ENCODE measurements at places on chromosomes 11 and 22.

DNA sequence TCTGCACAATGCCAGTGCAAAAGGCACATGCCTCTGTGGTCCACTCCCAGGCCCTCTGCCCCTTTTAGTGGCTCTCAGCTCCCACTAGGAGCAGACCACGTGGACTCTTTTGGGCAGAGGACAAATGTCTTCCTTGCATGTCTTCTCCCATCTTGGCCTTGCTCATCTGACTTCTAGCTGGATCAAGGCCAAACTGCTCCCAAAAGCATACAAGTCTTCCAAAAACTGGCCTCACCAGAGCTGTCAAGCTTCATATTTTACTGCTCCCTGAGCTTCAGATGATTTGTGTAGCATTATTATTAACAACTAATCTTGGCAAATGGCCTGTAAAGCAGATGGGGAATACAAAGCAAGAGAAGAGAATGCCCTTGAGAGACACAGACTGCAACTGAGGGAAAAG lies 6.9 kb downstream of the SMPD1 start:
- no peak for DNase-seq

- no peak for DNase-seq
Measured at GRCh38 chr11:94472916-94473799, 20.5 kb downstream of the MRE11 start.

- peak; percentile 65 for DNase-seq
Measured at GRCh38 chr11:64723117-64723906, at the start of gene NRXN2. Gene NRXN2, minus strand, starts transcription at chr11:64723197. Its CDS starts 9,498 bp downstream, at chr11:64713699.

- no peak for DNase-seq
Measured at GRCh38 chr22:50105208-50106100, 15.6 kb downstream of the MOV10L1 start.

DNA sequence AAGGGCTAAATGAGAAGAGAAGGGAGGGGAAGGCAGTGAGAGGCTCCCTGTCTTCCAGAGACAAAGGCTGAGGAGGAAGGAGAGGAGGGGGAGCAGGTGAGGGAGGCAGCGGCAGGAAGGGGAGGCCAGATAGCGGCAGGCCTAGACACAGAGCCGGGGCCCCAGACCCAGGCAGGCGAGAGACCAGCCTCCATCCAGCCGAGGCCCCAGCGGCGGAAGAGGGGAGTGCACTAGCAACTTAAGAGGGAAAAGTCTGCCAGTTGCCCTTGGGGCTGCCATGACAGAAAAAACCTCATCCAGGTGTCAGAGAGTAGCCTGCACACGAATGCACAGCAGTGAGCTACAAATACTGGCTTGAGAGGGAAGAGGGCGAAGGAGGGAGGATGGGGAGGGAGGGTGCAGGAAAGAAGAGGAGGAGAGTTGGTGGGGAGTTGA lies 46.7 kb downstream of the IGLL1 start:
- no peak for DNase-seq

DNA sequence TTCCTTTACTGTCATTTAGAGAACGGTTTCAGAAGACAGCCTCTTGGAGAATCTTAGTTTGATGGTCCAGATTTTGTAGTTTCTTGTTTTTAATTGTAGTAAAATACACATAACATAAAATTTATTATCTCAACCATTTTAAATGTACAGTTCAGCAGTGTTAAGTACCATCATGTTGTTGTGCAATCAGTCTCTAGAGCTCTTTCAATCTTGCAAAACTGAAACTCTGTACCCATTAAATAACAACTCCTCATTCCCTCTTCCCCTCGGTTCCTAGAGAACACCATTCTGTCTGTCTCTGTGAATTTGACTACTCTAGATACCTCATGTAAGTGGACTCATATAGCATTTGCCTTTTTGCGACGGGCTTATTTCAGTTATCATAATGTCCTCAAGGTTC lies 69.8 kb downstream of the GRIK4 start:
- no peak for DNase-seq

DNA sequence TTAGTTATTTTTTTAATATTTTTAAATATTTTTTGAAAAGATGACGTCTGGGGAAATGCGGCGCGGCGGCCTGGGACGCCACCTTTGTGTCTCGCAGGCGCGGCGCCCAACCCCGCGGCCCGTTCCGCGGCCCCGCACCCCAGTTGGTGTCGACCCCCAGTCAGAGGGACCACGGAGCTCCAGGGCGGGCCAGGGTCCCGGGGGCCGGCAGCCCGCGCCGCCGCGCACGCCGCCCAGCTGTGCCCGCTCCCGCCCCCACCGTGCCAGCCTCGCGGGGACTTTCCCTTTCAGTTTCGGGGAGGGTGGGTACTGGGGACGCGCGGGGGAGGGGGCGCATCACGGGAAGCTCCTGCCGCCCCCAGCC lies 1.6 kb downstream of the CCND1 start:
- DNase-seq, result no peak

DNA sequence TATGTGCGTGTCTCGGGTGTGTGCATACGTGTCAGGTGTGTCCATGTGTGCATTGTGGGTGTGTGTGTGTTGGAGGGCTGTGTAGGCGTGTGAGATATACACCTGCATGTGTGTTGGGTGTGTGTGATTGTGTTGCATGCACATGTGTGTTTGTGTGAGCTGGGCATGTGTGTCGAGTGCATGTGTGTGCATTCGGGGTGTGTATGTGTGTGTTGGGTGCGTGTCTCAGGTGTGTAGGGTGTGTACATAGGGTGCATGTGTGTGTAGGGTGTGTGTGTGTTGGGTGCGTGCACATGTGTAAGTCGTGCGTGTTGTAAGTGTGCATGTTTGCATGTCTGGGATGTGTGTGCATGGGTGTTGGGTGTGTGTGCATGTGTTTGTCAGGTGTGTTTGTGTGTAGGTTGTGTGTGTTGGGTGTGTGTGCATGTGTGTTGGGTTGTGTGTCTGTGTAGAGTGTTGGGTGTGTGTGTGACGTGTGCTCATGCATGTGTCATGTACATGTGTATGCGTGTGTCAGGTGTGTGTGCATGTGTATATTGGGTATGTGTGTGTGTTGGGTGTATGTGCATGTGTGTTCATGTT lies 4.1 kb downstream of the MUC6 start:
- no peak for DNase-seq

- no peak for DNase-seq
Measured at GRCh38 chr11:94131718-94132115, 3.1 kb downstream of the PANX1 start.

GRCh38 chr11:2175659-2176058 lies 4.0 kb upstream of the TH start:
- no peak for DNase-seq

- DNase-seq, result no peak
Measured at GRCh38 chr11:36492724-36493304, 17.3 kb downstream of the TRAF6 start.

DNA sequence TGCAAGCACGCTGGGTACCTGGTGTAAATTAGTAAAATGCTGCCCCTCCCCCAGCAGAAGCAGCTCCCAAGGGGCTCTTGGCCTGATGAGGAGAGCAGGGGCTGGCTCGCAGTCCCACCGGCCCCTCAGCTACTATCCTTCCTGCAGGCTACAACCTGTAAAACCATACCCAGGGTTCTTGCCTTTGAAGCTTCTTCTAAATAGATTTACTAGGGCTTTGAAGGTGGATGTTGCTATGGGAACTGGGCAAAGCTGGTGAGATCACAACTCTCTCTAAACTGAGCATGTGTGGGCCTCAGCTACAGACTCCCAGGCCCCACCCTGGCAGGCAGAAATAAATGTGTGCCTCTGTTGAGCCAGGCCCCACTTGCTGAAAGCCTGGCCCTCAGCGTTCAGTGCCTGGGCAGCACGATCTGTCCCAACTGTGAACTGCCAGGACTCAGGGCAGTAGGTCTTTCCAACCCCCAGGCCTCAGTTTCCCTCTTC lies 18.5 kb downstream of the CD5 start:
- no peak for DNase-seq

DNA sequence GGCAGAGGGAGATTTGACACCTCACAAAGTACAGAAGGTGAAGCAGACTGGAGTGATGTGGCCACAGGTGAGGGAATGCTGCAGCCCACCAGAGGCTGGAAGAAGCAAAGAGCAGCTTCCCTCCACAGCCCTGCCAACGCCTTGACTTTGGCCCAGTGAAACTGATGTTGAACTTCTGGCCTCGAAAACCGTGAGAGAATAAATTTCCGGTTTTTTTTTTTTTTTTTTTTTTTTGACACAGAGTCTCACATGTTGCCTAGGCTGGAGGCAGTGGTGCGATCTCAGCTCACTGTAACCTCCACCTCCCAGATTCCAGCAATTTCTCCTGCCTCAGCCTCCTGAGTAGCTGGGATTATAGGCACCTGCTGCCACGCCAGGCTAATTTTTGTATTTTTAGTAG lies 8.7 kb downstream of the KMT5B start:
- DNase-seq, result no peak

DNA sequence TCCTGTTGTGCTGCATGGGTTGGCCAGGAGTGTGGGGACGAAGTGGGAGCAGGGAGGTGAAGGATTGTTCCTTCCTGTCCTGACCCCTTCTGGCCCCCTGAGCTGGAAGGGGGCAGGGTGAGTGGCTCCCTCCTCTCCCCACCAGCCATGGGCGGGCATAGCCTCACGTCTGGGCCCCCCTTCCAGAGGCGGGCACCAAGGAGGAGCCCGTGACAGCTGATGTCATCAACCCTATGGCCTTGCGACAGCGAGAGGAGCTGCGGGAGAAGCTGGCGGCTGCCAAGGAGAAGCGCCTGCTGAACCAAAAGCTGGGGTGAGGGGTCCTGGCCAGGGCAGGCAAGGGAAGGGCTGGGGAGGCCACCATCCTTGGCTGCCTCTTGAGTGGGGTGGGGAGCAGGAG lies 3.4 kb downstream of the SART1 start:
- DNase-seq, result no peak

DNA sequence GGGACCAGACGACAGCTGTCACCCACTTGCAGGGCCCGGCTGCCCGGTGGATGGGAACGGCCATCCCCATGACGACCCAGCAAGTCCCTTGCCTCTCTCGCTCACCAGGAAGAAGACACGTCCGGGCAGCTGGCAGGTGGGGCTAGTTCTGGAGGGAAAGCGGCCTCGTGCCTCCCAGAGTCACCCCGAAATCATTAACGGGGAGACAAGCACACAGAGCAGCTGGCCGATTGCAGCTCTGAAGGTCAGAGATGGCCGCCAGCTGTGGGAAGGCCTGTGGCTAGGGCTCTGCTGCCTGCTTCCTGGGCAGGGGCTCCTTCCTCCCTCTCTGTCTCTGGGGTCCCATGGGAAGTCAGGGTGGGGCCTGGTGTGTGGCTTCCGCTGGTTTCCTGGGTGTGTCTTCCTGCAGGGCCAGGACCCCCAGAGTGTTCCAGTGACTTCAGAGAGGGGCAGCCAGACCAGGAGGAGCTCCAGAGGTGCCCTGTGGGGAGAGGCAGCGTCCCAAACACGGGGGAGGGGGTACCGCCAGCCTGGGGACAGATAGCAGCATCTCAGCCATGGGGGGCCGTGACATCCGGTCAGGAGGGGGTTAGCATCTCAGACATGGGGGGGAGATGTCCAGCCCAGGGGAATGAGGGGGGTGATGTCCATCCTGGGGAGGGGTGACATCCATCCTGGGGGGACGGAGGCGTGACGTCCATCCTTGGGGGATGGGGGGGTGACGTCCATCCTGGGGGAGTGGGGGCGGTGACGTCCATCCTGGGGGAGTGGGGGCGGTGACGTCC lies 114.9 kb downstream of the KCNQ1 start:
- no peak for DNase-seq

- no peak for DNase-seq
Measured at GRCh38 chr11:118168751-118169150, 7.7 kb downstream of the SCN2B start.

DNA sequence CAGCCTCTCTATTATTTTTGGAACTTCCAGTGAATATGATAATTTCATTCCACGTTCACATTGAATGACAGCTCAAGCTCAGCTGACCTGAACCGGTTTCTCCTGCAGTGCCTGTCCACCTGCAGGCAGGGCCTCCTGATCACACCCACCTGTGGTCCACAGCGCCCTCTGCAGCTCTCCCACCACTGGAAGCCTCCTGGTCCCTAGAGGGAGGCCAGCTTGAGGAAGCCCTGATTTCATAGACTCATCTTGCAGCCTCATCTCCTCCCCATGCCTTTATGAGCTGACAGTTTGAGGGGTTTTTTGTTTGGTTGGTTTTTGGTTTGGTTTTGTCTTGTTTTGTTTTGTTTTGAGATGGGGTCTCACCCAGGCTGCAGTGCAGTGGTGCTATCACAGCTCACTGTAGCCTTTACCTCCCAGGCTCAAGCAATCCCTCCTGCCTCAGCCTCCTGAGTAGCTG lies 29.9 kb upstream of the MALAT1 start:
- no peak for DNase-seq

GRCh38 chr11:115144914-115145313 lies 359.3 kb downstream of the CADM1 start:
- DNase-seq, result no peak

DNA sequence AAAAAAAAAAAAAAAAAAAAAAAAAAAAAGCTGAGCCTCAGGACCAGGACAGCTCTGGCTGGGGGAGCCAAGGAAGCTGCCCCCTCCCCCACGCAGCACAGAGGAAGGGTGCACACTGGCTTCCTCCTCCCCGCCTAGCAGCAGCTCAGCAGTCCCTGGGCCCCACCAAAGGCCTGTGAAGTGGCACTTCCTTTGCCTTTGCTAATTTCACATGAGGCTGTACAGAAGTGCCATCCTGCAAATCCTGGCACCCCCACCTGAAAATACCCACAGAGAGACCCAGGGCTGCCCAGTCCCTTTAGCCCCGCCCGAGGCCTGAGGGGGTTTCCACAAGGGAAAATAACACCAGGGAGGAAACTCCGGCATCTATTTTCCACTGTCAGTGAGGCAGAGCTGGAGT lies 3.9 kb downstream of the RHOG start:
- DNase-seq, result no peak

- no peak for DNase-seq
Measured at GRCh38 chr11:1076061-1076665, 1.5 kb downstream of the MUC2 start.

- DNase-seq, result no peak
Measured at GRCh38 chr22:45296628-45297297, 12.0 kb downstream of the UPK3A start.

DNA sequence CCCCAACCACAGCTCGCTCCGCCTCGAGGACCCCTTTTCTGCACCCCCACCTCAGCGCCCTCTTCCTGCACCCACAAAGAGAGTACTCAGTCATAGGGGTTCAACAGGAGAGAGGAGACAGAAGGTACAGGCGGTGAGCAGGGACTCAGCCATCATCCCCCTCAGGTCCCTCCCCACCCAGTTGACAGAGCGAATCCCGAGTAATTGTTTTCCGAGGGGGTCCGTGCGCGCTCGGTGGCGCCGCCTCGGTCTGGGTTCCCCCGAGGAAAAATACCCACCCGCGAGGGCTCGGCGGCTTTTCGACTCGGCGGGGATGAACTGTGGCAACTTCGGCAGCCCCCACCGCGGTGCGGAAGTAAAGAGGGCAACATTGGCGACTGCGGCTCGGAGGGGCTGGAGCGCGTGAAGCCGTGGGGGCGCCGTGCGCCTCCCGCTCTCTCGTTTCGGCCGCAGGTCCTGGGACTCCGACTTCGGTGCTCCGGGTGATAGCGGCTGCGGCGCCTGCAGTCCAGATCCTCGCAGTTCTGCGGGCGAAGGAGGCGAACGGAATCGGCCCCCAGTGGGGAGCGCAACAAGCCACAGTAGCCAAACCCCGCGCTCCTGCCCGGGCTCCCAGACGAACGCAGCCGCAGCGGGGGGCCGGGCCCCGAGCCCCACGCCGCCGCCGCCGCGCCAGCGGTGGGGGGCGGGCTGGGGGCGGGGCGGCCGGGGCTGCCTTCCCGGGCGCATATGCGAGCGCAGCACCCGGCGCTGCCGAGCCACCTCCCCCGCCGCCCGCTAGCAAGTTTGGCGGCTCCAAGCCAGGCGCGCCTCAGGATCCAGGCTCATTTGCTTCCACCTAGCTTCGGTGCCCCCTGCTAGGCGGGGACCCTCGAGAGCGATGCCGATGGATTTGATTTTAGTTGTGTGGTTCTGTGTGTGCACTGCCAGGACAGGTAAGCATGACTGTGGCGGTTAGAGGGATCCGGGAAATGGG lies at the start of gene NELL1:
Gene NELL1, plus strand, starts transcription at position 743 of the 976 bp plus-strand sequence.
- no peak for DNase-seq

GRCh38 chr11:128595221-128595620 lies 7.9 kb upstream of the ETS1 start:
- DNase-seq, result no peak

Measured in stimulated activated CD8-positive, alpha-beta memory T cell treated with anti-CD3 and anti-CD28 coated beads, Interleukin-4, amount 100 ng/mL, for 1 hour (primary cell).